ENCODE measurements at places on chromosomes 4 and X.

DNA sequence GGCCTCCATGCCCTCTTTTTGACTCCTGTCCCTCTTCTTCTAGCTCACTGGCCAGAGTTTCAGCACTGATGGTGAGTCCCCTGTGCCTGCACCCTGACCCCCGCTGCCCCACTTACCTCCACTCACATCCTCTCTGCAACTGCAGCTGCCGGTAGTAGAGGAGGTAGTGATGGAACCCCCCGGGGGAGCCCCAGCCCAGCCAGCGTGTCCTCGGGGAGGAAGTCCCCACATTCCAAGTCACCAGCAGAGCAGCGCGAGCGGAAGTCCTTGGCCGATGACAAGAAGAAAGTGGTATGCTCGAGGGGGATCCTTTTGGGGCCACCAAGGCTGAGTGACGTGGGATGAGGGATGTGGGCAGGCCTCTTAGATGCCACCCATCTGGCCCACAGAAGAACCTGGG, 5.8 kb downstream of the ARAF start:
- DNase-seq = no peak

DNA sequence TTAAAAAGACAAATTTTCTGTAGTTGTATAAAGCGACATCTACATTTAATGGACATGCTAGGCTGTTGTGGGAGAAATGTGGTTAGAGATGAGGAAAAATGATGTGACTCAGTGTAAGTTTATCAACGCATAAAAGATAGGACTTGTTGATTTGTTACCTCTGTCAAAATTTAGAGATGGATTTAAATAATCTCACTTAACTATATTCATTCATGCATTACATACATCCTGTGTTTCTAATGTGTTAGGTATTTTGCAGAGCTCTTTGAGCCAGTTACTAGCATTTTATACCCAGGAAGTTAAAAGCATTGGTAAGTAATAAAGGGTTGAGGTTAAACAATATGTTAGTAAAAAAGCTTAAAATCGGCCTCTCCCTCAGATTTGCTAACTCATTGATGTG, 34.3 kb downstream of the METAP1 start:
- no peak for DNase-seq

- no peak for DNase-seq
These were observed 21.2 kb upstream of the IRAK1 start for GRCh38 chrX:154040863-154041262.

GRCh38 chrX:106899276-106899675, 3.9 kb downstream of the RIPPLY1 start:
- no peak for DNase-seq

DNA sequence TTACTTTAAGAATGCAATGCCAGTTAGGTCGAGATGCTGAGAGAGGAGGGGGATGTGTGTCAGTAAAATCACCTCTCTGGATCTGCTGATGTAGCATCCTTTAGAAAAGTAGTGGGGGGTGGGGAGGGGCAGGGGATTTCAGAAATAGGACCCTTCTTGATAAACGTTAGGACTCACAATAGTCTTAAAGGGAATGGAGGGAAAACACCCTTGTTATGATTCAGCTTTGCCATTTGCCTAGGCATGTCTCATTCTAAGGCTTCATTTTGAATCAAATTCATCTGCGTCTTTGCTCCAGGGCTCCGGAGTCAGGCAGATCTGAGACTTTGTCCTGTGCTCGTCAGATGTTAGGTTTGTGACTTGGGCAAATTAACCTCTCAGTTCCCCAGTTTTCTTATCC, 879 bp downstream of the SH2D1A start:
- peak; percentile 59 for DNase-seq

- no peak for DNase-seq
These were observed 8.7 kb upstream of the CABS1 start for GRCh38 chr4:70326052-70326451.

- no peak for DNase-seq
These were observed 235.4 kb downstream of the NAF1 start for GRCh38 chr4:162931286-162931685.

DNA sequence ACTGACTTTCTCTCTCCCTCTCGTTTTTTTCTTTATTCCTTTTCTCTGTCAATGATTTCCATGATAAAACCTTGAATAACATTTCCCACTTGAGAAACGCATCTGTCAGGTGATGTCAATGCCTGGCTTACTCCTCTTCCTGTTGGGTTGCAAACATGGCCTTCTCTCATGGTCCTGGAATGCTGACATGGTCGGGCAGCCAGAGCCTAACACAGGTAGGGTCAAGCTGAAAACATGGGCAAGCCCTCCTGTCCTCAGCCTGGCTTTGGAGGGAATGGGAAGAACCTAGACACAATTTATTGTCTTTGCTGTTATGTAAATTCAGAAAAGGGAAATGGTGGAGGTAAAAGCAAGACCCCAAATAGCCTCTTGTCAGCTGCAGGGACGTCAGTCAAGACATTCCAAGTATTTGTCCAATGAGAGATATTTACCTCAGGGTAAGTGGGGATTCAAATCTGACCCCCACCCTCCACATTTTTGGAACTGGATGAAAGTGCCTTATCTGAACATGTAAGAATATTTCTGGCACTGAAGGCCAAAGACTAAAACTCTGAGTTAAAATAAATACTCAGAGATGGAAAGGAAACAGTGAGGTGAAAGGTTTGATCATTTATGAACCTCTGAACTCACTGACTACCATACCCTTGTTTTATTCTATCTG, 473.8 kb downstream of the SPRY1 start:
- DNase-seq = no peak

DNA sequence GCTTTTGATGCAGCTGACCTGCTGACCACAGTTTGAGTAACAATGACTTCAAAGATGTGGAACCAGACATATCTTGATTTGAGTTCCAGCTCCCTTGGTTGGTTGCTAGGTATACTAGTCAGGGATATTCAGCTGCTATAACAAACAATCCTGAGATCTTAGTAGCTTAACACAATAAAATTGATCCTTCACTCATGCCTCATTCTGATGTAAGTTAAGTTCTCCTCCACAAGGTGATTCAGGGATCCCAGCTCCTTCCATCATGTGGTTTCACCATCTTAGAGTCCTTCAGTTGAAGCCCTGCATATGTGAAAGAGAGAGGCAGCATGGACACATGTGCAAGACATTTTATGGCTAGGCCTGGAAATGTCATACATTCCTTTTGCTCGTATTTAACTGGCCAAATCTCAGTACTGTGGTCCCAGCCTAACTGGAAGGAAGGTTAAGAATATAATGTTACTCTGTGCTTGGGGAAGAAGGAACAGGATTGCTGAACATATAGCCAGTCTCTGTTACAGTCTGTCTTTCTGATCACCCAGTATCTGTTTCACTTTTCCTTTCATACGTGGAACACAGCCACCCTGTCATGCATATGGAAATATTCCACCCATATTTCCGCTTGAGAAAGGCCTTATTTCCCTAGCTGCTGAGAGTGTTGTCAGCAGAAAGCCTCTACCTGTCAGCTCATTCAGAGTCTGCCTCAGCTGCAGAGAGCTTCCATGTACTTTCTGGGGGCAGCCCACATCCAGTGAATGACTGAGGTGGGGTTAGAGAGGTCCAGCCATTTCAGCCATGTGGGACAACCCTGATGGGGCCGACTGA, 7.1 kb downstream of the SMIM9 start:
- DNase-seq = no peak

DNA sequence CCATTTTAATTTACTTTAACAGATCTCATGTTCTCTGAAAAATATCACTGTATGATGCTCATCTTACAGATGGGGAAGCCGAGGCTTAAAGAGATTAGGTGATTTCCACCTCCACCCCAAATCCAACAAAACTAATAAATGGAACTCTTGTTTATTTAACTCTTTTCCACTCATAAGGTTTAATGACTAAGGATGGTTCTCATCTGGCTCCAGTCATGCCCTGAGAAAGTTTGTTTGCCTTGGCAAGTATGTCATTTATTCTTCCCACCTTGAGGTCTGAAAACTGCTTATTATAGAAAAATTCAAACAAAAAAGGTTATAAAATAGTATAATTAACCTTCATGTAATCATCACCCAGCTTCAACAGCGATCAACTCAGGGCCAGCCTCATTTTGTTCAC, 56.3 kb downstream of the PPEF2 start:
- DNase-seq = no peak

DNA sequence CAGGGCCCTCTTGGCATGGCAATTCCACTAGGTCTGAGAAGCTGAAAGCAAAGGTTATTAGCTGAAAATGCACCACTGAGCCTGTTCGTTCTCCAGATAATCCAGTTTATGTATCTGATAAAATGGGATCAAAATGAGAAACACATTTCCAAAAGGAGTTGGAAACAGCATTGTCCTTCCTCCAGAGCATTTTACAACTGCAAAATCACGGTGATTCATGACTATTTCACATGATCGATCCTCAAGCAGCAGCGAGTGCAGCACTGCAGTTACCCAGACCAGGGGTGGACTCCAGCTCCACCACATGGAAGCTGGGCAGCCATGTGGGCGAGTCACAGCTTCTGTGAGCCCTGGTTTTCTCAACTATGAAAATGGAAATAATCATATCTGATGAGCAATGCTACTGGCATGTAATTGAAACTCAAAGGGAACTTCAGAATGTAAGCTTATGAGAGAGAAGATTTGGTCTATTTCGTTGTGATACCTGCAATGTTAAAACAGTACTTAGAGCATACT, 78.7 kb upstream of the MSX1 start:
- no peak for DNase-seq

DNA sequence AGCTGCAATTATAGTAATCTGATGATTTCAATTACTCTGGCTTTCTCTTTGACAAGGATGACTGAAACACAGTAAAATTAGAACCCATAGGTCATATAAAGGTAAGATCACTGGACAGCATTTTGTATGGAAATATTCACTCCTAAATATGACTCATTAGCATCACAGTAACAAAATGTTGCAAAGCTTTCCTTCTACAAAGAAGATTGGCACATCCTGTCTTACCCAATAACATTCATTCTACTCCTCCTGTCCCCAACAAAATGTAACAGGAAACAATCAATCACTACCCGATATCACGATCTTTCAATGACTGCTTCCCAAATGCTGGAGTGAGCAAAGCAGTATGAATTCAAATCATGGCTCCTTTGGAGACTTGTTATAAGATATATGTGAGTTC, 95.3 kb downstream of the FANCB start:
- DNase-seq = no peak

DNA sequence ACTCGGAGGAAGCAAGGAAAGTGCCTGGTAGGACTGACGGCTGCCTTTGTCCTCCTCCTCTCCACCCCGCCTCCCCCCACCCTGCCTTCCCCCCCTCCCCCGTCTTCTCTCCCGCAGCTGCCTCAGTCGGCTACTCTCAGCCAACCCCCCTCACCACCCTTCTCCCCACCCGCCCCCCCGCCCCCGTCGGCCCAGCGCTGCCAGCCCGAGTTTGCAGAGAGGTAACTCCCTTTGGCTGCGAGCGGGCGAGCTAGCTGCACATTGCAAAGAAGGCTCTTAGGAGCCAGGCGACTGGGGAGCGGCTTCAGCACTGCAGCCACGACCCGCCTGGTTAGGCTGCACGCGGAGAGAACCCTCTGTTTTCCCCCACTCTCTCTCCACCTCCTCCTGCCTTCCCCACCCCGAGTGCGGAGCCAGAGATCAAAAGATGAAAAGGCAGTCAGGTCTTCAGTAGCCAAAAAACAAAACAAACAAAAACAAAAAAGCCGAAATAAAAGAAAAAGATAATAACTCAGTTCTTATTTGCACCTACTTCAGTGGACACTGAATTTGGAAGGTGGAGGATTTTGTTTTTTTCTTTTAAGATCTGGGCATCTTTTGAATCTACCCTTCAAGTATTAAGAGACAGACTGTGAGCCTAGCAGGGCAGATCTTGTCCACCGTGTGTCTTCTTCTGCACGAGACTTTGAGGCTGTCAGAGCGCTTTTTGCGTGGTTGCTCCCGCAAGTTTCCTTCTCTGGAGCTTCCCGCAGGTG, 637 bp downstream of the AR start:
- no peak for DNase-seq

- DNase-seq = no peak
These were observed 98.5 kb upstream of the MAP3K15 start for GRCh38 chrX:19613645-19614323.

DNA sequence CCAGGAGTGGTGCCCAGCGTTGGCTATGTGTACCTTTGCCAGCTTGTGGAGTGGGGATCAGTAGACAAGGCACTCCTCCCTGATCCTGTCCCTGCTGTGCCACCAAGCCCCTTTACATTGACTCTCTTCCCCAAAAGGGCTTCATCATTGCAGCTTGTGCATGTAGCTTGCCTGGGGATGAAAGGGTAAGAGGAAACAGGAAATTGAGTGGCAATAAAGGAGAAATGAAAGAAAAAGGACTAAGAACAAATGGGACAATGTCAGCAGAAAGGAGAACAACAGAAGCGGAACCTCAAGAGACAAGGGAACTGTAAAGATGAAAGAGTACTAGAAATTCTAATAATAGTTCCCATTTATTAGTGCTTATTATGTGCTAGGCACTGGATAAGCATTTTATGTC, 8.7 kb upstream of the IL13RA1 start:
- DNase-seq = no peak

DNA sequence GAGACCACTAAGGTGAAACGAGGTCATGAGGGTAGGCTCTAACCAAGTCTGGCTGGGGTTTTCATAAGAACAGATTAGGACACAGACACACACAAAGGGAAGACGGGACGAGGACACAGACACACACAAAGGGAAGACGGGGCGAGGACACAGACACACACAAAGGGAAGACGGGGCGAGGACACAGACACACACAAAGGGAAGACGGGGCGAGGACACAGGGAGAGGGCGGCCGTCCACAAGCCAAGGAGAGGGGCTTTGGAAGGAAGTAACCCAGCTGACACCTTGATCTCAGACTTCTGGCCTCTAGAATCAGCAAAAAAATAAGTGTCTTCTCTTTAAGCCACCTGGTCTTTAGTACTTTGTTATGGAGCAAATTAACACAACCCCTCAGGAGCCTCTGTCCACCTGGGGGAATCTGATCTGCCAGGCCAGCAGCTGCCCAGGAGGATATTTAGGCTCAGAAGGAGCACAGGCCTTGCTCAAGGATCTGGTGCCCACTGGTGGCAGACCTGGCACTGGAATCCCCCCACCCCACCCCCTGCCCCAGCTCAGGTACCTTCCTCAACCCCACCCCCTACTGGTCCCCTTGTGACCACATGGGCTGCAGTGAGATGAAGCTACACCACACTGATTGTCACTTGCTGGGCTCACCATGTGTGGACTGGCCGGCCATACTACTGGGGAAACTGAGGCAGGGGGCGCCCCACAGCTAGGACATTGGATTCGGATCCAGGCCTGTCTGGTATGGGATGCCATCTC, 2.8 kb downstream of the ABLIM2 start:
- no peak for DNase-seq

DNA sequence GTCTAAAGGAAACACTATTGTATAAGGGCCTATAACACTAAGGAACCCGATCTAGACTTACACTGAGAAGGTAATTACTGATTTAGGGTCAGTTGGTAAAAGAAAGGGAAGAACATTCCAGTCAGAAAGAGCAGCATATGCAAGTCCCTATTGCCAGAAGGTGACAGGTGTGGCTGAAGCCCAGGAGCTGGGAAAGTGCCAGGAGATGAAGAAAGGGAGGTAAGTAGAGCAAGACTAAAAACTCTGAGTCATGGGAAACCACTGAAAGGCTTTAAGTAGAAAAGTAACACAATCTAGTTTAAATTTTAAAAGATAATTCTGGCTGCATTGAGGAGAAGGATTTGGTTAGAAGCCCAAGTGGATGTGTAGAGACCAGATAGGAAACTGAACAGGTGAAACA, 77.7 kb upstream of the INTU start:
- no peak for DNase-seq

Measured in Jurkat, Clone E6-1 (cell line).